ENCODE measurements at places on chromosomes 11 and 22.

DNA sequence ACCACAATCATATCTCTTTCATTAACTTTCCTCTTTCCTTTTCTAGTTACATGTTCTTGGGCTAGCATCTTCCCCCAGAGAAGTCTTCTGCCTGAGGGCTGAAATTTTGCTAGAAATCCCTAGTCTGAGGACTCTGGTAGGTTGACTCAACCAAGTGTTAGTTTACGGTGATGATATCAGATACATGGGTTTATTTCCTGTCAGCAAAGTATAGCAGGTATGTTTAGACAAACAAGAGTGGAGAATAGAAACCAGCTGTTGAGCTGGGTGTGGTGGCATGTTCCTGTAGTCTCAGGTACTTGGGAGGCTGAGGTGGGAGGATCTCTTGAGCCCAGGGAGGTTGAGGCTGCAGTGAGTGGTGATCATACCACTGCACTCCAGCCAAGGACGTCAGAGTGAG, 11.2 kb downstream of the FOLR1 start:
- DNase-seq = no peak

DNA sequence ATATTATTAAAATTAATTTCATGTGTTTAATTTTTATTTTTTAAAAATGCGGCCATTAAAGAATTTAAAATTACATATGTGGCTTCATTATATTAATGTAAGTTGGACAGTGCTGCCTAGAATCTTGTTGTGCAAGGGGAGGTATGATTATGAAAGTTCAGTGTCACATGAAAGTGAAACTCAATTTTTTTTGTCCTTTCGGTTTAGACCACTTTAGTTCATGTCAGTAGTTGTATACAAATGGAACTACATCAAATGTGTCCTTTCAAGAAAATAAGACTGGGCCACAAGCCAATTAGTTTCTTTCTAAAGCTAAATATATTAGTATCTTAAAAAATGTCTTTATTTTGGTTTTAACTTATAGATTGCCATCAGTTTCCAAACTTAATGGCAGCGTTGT, 35.7 kb downstream of the TBCEL start:
- no peak for DNase-seq

- no peak for DNase-seq
These were observed 21.0 kb downstream of the OR51E1 start for GRCh38 chr11:4664786-4665185.

DNA sequence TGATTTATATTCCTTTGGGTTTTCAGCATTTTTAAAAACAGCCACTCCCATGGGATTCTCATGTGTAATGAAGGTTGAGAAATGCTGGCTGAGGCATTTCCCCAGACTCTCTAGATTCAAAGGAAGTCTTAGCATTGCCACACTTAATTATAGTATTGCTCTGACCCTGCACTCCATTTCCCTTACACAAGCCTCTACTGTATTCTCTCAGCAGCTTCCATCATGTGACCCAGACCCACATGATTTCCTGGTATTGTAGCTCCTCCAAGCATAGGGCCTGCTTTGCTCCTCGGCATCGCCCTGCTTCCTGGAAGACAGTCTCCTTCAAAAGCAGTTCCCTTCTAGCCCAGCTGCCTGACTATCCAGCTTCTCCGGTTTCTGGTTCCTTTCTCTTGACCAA, 261.5 kb downstream of the LARGE1 start:
- DNase-seq = no peak

DNA sequence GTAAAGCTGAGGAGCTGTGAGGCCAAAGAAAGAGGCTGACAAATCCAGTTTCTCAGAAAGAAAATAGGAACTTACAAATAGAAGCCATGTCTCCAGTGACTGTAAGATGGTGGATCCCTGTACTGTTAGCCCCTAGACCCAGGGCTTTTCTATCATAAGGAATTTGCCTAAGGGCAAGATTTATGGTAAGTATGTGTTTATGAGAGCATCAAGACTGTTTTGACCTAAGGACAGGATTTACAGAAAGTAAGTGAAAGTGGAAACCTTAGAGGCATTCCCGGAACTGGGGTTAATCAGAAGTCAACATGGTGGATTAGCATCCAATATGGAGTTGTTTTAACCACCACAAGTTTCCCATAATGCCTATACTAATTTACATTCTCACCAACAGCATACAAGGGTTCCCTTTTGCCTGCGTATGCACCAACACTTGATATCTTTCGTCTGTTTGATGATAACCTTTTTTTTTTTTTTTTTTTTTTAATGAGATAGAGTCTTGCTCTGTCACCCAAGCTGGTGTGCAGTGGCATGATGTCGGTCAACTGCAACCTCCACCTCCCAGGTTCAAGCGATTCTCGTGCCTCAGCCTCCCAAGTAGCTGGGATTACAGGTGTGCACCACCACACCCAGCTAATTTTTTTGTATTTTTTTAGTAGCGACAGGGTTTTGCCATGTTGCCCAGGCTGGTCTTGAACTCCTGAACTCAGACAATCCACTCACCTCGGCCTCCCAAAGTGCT, 40.2 kb downstream of the BIRC2 start:
- DNase-seq = no peak

- no peak for DNase-seq
These were observed 284.3 kb upstream of the ISX start for GRCh38 chr22:34781681-34782080.

GRCh38 chr11:61108847-61109585, 6.7 kb downstream of the CD5 start:
- no peak for DNase-seq

DNA sequence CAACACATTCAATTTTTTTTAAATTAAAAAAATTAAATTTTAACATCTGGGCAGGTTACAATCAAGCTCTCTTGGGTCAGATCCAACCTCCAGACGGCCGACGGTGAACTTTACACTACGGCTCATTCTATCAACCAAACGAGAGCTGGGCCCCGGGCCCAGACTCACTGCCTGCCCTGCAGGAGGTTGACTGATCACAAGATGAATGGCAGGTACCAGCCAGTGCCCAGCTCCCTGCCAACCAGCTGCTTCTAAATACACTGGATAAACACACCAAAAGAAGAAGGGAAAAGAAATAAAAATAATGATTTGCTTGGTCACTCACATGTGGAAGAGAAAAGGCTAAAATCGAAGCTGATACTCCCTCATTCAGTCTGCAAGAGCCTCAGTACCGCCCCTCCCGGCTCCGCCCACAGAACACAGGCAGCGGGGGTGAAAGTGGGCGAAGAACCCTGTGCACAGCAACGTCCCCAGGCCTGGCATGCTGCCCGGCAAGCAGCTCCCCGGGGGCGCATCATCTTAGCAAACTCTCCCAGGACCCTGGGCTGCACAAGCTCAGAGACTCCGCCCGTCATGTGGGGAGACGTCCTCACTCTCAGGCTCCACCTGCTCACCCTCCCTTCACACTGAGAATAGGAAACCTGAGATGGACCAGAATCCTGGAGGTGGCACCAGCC, 303.4 kb downstream of the SHANK2 start:
- no peak for DNase-seq

DNA sequence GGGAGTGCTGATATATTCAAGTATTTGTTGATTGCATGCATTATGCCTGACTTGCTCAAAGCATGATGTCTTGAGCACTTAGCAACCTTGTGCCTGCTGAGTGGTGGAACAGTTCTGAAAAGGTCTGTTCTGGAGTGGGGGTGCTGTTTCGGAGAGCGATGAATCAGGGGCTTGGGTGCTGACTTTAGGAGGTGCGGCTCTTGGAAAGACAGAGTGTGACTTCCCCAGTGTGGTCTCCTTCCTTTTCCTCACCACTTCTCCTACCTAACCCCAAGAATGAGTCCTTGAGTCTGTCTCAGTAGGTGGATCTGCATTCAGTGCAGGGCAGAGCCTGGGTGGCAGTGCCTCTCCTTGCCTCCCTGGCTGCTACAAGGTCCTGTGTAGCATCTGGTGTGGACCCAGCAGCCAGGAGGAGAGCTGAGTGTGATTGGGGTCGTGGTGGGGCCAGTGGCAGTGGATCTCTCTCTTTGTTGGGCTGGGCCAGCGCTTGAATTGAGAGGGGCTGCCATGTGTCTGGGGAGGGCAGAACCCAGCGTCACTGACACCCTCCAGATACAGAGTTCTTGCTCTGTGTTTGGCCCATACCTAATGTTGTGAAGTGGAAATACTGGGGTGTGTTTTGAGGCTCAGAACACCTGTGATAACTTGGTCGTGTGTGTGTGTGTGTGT, 35.9 kb downstream of the ST3GAL4 start:
- DNase-seq = no peak

DNA sequence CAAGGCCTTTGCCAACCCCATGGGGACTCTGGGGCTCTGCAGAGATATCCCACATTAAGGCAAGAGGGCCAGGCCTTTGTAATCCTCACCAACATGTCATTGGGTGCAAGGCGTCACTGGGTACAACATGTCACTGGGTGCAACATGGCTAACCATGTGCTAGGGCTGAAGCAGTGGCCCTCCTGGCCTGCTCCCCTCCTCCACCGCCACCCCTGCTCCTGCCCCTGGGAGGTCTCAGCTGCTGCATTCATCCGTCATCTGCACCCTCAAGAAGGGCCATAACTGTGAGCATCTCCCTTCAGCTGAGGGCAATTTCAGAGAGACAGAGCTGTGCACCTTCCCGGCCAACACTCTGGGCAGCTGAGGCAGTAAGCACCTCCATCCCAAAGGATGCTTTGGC, 16.7 kb upstream of the OAF start:
- DNase-seq = no peak

Measured in cortex of kidney (tissue), 1 donor.